Body of pancreas (tissue), 4 donors: ENCODE measurements at places on chromosomes 1 and 21. TPM values are rescaled to one million over a fixed set of nuclear protein-coding genes. Genes with fewer than 3 reads are reported as not detected.

RPE65 gene
- total RNA-seq: not detected

DNA sequence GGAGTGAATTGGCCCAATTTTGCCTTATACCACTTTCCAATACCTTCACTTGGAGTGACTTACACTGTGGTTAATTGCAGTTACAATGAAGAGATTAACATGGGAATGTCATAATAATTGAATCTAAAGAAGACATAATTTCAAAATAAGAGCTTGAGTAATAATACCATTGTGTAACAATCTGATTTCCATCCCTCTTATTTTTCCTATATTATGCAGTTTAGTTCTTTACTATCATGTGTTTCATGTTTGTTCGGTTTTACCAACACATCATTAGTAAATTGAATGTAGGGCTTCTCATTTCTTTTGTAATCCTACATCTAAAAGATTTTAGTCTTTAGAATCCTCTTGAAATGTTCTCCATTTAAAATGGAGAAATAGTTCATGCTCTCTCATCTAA, 19.2 kb upstream of the XPR1 start:
- H3K27me3 ChIP-seq: no peaks in the 10 kb centered on the region
- no peaks in the 10 kb centered on the region for H3K36me3 ChIP-seq
- H3K4me3 ChIP-seq: no peak overlapping the region
- H3K4me1 ChIP-seq: peaks cover 84% of the 10 kb centered on the region
- DNase-seq: no peak
- peak overlapping the region; percentile 60 for H3K27ac ChIP-seq

- no peak overlapping the region for H3K4me3 ChIP-seq
- no peaks in the 10 kb centered on the region for H3K27me3 ChIP-seq
- H3K36me3 ChIP-seq: no peaks in the 10 kb centered on the region
- no peak overlapping the region for H3K27ac ChIP-seq
Measured at GRCh38 chr1:28503117-28503516, 2.7 kb upstream of the RCC1 start.

NID1 gene
- total RNA-seq: 58.0 TPM

FTCD gene
- not detected for total RNA-seq
